ENCODE measurements at places on chromosomes 12 and 14.

DNA sequence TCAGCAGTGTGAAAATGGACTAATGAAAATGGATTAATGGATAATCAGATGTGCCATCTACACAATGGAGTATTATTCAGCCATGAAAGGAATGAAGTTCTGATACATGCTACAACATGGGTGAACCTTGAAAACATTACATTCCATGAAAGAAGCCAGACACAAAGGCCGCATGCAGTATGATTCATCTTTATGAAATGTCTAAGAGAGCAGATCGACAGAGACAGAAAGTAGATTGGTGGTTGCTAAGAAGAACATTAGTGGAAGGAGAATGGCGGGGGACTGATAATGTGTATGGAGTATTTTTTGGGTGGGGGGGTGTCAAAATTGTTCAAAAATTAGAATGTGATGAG lies 47.3 kb downstream of the PRKAB1 start:
- DNase-seq: no peak

GRCh38 chr12:83157604-83158003 lies 470.9 kb downstream of the TMTC2 start:
- no peak for DNase-seq

- no peak for DNase-seq
Observed at GRCh38 chr12:115401761-115402160, 717.8 kb upstream of the TBX3 start.

- no peak for DNase-seq
Observed at GRCh38 chr12:128083132-128083729, 183.7 kb upstream of the TMEM132C start.

DNA sequence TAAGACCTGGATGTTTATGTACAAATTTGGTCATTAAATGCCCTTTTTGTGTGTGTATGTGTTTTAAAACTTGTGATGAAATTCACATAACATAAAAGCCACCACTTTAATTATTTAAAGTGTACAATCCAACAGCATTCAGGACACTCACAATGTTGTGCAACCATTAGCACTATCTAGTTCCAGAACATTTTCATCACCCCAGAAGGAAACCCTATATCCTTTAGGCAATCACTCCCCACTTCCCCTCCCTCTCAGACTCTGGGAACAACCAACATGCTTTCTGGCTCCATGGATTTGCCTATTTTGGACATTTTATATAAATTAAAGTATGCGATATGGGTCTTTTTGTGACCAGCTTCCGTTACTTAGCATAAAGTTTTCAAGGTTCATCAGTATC lies 124.6 kb downstream of the TTC7B start:
- no peak for DNase-seq

GRCh38 chr12:29208060-29208459 lies 59.0 kb downstream of the FAR2 start:
- no peak for DNase-seq

DNA sequence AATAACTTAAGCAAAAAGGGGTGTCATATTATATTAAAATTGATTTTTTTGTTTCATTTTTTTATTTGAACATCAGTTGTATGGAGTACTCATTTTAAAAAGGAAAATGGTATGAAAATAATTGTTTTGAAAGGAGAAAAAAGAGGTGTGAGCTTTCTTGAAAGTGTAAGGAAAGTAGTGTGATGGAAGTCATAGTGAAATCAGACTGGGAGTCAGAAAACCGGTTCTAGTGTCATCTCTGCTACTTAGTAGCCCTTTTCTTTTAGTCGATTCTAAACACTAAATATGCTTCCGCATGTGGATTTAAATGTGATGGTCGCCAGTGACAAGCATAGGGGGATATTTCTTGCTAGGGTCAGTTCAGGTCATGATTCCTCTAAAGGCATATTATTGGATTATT lies 1.8 kb upstream of the DYRK2 start:
- no peak for DNase-seq

GRCh38 chr14:35701531-35701930 lies 107.6 kb downstream of the RALGAPA1 start:
- no peak for DNase-seq

DNA sequence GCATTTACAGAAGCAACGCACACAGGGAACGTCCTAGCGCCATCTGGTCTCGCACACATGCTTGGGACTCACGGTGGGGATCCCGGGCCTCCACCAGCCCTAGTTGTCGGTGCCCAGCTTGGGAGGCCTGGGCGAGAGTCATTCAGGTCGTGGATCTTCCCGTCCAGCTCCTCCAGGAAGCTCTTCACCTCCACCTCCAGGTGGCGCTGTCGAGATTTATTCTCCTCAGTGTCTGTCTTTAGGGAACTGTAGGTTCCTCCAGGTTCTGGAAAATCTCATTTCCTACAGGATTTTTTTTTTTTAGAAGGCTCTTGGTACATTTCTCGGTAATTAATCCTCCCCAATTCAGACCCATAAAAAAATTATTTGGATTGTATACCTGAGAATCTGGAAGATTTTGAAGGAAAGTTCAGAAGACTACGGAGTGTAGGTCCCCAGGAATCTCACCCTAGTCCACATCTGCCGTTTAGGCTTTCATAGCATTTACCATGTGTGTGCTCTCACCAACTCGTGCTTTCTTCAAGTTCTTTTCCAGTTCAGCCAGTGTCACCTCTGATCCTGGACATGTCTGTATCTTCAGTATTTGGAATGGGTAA lies 910.0 kb downstream of the TMEM121 start:
- peak; percentile 54 for DNase-seq

DNA sequence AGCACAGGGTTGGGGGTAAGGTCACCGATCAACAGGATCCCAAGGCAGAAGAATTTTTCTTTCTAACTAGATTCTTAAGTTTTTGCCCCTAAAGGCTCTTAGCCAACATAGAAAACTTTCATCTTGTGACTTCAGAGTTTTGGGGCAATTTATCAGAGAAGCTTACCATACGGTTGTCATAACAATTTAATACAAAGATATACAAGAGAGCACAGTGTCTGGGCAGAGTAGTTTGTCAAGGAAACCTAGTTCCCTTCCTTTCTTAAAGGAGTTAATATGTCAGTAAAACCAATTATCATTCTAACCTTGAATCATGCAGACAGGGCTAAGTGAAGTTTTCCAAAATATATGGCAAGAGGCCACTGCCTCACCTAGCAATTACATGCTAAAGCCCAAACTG lies 18.4 kb downstream of the NR2C1 start:
- no peak for DNase-seq

DNA sequence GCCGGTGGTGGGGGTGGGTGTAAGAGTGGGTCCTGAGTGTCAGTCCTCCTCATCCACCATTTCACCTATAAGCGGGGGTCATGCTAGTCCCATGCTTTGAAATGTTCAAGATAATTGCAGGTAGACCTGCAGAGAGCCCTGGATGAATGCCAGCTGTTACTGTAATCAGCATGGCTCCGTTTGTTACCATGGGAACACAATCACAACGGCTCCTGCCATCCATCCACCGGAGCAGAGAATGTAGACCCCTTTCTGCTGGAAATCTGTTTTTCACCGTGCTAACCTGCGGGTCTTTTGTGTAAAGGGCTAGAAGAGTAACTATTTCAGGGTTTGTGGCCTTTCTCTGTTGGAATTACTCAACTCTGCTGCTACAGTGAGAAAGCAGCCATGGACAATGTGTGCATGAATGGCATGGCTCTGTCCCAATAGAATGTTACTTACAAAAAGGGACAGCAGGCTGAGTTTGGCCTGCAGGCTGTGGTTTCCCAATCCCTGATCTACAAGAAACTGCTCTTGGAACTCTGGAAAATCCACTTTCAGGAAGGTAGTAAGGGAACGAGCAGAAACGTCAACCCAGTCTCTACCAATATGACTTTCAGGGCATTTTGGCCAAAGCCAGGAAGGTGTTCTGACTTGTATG lies 36.1 kb downstream of the KCTD10 start:
- DNase-seq: no peak

DNA sequence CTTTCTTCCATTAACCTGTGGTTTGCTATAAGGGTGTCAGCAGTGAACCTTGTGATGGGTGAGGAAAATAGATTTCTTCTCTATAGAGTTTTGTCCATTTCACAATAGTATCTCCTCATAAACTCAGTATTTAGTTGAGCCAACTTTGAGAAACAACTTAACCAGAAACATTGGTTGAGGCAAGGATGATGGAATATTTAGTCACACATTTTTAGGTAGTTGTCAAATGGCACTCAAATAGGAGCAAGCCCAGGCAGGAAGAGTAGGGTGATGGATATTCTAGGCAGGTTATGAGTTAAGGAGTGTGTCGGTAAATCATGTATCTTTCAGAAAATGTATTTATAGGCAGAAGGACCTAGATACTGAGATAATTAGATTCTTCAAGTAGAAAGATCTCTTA lies 1267.6 kb downstream of the SLC16A7 start:
- DNase-seq: no peak

DNA sequence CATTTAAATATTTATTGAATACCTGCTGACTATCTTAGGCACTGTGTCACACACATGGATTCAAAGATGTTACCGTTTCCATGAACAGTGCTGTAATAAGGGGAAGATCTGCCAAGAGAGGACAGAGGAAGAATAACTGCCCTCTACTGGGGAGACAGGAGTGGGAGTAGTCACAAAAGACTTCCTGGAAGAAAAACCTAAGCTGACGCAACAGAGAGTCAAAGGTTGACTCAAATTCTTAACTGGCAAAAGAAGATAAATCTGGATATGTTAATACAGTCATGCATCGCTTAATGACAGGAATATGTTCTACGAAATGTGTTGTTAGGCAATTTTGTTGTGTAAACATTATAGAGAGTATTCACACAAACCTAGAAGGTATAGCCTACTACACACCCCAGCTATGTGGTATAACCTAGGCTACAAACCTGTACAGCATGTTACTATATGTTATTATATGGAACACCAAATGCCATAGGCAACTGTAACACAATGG lies 51.5 kb downstream of the DCAF5 start:
- DNase-seq: no peak

- DNase-seq: no peak
Observed at GRCh38 chr14:65431951-65432350, 19.4 kb downstream of the FUT8 start.

GRCh38 chr14:73238424-73238852 lies 1.1 kb downstream of the PAPLN start:
- DNase-seq: no peak

DNA sequence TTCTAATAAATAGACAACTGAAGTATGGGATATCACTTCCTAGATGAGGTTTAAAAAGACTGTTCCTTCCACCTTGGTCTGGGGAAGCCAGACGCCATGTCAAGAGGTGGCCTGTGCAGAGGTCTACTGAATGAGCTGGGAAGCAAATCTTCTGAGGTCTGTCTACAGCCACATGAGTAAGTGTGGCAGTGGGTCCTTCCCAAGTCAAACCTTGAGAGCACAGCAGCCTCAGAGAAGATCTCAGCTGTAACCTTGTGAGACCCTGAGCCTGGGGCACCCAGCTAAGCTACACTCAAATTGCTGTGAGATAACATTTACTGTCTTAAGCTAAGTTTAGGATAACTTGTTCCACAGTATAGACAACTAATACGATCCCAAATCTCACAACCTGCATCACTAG lies 20.2 kb downstream of the NDUFA12 start:
- no peak for DNase-seq
